Stimulated activated CD8-positive, alpha-beta memory T cell treated with anti-CD3 and anti-CD28 coated beads, Interleukin-4, amount 100 ng/mL, for 24 hours (primary cell): ENCODE measurements at places on chromosomes 6 and 20.

- DNase-seq, result no peak
Observed at GRCh38 chr20:56628873-56629463, at the start of gene TFAP2C. Gene TFAP2C (plus strand): TSS chr20:56629306. CDS start chr20:56629545, 239 bp downstream.

DNA sequence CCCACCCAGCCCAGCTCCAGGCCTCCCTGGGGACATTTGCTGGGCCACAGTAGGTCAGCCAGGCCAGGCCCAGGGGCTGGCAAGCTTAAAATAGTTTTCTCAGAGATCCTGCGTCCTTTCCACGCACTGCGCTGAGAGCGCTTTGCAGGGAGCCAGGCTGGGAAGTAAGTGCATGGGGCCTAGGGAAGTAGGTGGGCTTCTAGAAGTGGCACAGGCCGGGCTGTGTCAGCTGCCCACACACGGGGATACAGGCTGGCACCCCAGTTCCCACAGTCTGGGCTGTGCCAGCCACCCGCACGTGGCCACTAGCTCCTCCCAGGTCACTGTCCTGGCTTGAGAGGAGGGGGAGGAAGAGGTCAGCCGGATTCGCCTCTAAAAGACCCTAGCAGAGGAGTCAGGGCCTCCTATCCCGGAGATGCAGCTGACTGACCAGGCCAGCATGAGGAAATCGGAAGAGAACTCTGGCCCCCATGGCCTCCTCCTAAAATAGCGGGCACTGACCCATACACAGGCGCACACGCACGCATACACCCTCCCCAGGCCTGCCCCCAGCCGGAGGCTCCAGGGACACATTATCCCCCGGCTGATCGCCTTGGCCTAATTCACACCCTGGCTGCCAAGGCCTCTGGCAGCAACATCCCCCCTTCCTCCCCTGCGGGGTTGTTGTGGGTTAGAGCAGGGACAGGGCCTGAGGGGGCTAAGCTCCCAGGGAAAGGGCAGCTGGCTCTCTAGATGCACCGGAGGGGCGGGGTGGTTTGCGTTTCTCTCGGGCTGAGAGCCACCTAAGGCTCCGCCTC is 5.4 kb downstream of the SLCO4A1 start:
- no peak for DNase-seq

DNA sequence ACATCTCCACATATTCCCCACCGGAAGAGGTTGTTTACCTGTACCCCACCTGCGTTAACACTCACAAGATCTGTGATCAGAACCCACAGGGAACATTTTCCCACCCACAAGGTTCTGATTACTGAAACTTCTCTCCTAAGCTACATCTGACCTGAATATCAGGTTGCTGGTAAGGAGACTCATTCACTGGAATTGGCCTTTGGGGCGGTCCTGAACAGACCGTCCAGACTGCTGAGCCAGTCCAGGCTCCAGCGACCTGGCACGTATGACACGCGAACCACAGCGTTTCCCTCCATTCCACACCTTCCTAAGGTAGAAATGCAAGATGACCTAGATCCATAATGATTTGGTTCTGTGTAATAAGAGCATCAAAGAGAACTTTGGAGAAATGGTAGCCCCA is 9.8 kb downstream of the VGLL2 start:
- DNase-seq, result no peak

DNA sequence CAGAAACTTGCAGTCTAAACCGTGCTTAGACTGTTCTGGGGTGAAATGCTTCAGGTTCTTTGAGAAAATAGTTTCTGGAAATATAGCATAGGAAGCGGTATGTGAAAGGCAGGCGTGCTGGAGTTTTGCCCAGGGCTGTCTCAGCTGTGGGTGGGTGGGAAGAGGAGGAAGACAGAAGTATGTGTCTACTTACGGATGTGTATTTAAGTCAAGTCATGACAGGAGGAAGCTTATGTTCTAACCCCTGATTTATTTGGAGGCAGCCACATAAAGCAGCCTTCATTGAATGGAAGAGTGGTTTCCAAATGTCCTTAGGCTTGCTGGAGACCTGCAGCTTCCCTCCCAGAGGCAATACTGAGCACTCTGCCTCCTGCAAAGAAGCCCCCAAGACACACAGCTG is 345.8 kb upstream of the PRND start:
- no peak for DNase-seq

GRCh38 chr6:14772188-14772587 is 473.7 kb upstream of the JARID2 start:
- no peak for DNase-seq
